COR-L47 (cell line): ENCODE measurements at places on chromosomes 1 and 21.

GRCh38 chr1:94209425-94209824 lies 28.0 kb downstream of the ARHGAP29 start:
- no peak for DNase-seq

GRCh38 chr1:227170361-227171166 lies 147.7 kb downstream of the CDC42BPA start:
- DNase-seq: no peak

DNA sequence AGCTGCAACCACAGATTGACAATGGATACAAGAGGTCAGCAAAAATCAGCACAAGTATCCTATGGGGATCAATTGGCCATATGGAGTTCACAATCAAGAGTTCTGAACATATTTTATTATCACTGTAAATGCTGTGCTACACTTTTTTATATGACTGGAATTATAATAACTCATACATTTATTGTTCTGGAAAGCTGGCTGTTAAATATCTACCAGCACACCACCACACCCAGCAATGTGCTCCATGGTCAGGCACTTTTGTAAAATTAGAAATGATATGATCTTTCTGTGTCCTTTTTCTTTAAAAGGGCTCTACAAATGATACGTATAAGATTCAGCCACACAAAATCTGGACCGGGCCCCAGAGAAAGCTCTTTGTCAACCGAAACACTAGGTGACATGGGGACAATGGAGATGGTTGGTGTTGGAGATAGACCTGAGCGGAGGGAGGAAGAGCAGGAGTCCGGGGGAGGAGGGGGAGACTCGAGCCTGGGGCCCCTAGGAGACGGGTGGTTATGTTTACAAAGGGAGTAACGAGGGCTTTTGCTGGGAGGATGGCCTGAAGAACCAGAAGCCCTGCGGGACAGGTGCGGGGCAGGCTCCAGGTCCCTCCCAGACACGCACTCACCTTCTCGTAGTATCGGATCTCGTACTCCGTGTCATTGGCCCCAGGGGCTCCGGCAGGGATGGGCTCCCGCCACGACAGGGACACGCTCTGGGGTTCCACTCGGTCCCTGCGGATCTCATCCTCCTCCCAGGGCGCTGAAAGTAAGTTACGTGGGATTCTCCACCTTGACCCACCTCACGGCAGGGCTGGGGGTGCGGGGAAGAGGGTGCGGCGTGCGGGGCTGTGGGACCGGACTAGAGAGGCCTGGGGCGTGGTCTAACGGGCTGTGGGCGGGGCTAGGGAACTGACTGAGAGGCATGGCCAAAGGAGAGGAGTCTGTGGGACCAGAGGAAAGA lies 30.0 kb downstream of the EPHA10 start:
- DNase-seq: no peak

- DNase-seq: no peak
Measured at GRCh38 chr1:153532181-153532580, 3.6 kb downstream of the S100A6 start.

- no peak for DNase-seq
Measured at GRCh38 chr1:228363686-228364067, 43.0 kb downstream of the TRIM11 start.

GRCh38 chr21:45323487-45324311 lies 36.0 kb upstream of the POFUT2 start:
- DNase-seq: no peak

- no peak for DNase-seq
Measured at GRCh38 chr1:22224091-22224490, 81.2 kb upstream of the WNT4 start.

- DNase-seq: no peak
Measured at GRCh38 chr1:20445956-20446355, 40.1 kb downstream of the CAMK2N1 start.

DNA sequence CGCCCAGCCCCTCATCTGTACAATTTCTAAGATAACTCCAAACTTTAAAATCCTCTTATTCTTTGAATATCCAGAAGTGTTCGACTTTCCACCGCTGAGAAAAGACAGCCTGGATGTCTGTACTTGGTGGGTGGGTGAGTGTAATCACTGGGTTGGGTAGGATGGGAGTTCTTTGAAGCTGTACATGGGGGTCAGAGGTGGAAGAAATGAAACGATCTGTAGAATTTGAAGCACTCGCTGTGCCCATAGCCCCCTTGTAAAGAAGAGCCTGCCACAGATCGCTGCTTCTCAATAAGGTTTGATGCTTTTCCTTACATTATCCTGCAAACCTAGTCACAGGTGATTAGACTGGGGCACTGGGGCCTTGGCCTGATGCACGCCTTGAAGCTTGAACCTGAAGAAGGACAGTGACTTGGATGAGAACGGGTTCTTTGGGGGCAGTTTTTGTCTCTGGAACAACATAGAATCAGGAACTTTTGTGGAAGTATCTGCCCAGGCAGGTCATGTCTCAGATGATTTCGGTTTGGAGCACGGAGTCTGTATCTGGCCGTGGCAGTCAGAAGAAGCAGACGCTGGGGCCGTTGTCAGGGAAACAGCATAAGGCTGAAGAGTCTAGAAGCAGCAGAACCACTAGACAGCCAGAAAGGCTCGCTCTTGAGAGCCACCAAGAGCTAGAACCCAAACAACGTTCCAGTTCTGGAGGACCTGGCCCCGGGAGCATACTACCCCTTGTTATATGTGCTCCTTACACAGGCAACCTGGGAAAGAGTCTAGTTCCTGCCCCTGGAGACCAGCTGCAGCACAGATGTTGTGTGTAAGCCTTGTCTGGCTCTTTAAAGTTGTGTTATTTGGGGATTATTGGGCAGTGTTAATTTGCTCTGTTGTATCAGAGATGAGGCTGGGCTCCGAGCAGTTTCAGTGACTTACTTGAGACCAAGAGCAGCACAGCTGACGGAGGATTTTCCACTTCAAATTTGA lies 45.1 kb upstream of the SCCPDH start:
- DNase-seq: no peak

- peak; percentile 48 for DNase-seq
Measured at GRCh38 chr1:110148961-110149360, 1.3 kb upstream of the SLC6A17 start.

GRCh38 chr1:118185084-118185832 lies at the start of gene SPAG17:
SPAG17 (minus strand) TSS chr1:118185228; CDS start chr1:118185157, 71 bp downstream.
- DNase-seq: no peak

- no peak for DNase-seq
Measured at GRCh38 chr21:38820471-38821239, 14.9 kb downstream of the ETS2 start.

DNA sequence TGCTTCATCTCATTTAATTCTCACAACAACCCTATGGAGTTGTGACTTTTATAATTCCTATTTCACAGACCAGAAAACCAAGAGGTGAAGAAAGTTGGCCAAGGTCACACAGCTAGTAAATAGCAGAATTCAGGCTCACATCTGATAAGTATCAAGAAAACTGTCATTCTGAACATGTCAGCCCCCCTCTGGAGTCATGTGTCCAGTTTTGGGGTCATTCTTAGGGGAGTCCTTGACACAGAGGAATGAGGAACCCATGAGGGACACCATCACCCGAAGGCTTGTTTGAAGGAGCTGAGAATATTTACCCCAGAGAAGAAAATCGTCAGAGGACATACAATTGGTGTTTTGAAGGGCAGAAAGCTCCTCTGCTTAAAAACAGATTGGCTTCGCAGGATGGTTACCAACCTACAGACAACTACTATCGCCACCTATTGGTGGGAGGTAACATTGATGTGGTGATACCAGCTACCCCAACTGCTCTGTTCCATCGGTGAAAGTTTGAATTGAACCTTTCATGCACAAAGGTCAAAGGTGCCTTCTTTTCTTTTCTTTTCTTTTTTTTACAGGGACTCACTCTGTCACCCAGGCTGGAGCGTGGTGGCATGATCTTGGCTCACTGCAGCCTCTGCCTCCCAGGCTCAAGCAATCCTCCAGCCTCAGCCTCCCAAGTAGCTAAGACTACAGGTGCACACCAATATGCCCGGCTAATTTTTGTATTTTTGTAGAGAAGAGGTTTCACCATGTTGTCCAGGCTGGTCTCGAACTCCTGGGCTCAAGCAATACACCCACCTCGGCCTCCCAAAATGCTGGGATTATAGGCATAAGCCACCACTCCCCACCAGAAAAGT lies 31.3 kb downstream of the NCMAP start:
- DNase-seq: peak; percentile 64

- no peak for DNase-seq
Measured at GRCh38 chr1:115258302-115258866, 79.7 kb downstream of the NGF start.

- no peak for DNase-seq
Measured at GRCh38 chr1:166165661-166166328, 1.0 kb downstream of the FAM78B start.

DNA sequence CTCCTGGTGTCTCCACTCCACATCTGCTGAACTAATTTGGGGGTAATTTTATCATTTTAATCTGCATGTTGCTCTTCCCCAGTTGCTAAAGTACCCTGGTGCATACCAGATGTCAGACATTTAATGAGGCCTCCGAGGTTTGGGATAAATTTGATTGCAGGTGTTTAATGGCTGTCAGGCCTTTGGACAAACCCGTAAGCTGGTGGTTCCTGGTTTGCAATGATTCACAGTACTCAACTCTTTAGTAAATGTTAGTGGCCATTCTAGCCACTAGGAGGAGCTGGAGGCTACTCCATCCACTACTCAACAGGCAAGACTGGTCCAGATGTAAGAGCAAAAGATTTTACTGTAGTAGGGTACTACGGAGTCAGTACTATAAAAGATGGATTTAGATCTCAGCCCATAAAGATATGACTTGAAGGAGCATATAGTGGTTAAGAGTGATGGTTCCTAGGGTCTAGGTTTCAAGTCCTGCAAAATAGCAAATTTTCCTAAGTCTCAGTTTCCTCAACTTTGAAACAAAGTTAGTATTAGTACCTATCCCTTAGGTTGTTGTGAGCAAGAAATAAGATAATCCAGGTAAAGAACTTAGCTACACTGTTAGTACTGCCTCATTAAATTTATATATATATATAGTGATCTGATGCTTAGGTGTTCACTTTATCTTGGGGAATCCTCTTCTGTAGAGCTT lies 132.8 kb downstream of the SNX7 start:
- DNase-seq: peak; percentile 48

GRCh38 chr1:43653339-43653738 lies 3.4 kb downstream of the KDM4A start:
- DNase-seq: no peak

GRCh38 chr1:228923973-228924686 lies 188.9 kb downstream of the RHOU start:
- DNase-seq: no peak

DNA sequence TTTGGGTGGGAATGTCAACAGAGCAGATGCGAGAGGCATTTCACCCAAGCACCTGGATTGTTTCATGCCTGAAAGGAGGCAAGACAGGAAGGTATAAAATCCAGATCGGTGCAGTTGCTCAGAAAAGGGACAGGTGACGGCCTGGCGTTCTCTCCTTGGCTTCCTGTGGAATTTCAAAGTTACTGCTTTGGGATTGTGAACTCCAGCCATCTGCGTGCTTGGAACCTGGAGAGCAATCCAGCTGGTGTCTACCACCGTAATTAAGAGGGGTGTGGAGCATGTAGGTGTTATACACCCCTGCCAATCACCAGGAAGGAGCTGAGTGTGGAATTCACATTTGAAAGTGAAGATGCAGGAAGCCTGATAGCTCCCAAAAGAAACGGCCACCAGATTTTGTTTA lies 286.1 kb downstream of the KIF26B start:
- no peak for DNase-seq

DNA sequence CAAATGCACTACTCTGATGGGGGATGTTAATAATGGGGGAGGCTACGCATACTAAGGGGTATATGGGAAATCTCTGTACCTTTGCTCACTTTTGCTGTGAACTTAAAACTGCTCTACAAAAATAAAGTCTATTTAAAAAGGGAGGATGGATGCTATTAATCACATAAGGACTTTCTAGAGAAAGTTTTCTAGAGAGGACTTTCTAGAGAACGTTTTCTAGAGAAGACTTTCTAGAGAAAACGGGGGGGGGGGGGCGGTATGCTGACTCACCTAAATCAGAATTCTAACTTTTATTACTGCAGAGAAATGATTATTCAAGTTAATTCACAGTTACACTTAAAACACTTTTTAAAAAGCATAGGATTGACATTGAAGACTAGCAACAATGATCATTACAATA lies 76.2 kb downstream of the USP1 start:
- DNase-seq: no peak

DNA sequence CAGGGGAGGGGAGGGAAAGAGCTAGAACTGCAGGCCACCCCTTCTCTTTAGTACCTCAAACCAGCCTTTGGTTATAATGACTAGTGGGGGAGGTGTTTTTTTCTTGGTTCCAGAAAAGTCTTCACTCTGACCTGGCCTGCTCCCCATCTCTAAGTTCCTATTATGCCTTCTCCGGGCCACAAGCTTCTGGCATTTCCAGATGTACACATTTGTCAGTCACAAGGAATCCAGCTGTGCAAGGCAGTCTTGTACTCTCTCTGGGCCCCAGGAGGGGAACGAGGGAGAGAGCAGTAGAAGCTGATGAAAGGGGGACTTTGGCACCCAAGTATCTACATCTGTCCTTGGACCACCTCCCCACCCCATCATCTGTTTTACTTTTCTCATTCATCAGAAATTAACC lies 2.7 kb upstream of the FALEC start:
- no peak for DNase-seq
